ENCODE measurements at places on chromosomes 4 and X.

GRCh38 chrX:132017431-132018185, 5.5 kb upstream of the STK26 start:
- no peak for DNase-seq

DNA sequence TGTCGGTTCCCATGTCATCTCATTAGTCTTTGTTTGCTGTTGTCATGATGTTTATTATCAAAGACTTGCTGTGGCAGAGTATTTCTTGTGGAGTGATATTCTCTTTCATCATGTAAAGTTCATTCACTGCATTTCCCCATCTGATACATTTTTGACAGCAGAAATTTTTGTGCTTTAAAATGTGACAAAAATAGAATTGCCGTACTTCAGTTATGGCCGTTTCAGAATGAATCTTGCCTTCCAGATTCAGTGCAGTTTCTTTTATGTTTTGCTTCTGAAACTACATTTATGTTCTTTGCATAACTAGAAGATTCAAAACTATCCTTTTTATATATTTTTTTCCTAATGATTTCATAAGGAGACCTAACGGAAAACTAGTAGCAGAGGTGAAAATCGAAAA, 10.0 kb downstream of the CSTF2 start:
- no peak for DNase-seq

DNA sequence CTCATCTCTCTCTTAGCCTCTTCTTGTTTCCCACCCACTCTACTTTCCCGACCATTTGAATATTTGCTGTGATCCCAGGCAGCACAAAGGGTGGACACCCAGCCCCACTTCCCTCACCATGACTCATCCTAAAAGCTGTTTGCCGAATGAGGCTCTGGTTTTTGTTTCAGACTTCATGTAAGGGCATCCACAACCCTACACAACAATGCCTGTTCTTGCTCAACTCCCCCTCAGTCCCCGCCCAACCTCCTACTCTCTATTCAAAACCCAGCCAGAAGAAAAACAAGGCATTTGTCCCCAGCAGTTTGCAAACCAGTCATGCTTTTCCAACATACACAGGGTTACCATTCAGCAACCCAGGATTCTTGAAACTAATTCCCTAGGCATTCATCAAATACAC, 516.5 kb upstream of the CNKSR2 start:
- no peak for DNase-seq

GRCh38 chrX:129980001-129980401, 2.4 kb upstream of the BCORL1 start:
- no peak for DNase-seq

DNA sequence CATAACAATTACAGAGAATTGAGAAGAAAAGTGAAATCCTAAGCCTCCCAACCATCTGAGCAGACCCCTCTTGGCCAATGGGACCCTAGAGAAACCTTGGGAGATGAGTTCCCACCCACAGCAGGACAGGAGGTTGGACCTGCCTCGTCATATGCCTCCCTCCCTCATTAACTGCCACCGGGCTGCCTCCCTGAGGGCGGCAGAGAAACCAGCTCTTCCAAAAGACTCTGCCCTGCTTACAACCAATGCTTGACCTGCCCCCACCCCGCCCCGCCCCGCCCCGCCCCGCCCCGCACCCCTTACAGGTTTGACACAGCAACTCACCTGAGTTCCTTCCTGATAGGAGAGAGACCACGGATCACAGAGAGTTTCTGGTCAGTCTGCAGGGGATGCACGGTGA, 86.1 kb downstream of the ADRA2C start:
- no peak for DNase-seq

DNA sequence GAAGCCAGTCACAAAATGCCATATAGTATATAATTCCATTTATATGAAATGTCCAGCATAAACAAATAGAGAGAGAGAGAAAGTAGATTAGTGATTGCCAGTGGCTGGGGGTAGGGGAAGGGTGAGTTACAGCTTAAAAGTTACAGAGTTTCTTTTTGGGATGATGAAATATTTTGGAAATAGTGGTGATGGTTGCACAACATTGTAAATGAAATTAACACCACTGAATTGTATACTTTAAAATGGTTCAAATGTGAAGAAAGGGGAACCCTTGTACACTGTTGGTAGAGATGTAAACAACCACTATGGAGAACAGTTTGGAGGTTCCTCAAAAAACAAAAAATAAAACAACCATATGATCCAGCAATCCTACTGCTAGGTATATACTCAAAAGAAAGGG, 131.2 kb upstream of the GPC4 start:
- DNase-seq: no peak

GRCh38 chr4:44487341-44487740, 38.7 kb upstream of the KCTD8 start:
- DNase-seq: no peak

DNA sequence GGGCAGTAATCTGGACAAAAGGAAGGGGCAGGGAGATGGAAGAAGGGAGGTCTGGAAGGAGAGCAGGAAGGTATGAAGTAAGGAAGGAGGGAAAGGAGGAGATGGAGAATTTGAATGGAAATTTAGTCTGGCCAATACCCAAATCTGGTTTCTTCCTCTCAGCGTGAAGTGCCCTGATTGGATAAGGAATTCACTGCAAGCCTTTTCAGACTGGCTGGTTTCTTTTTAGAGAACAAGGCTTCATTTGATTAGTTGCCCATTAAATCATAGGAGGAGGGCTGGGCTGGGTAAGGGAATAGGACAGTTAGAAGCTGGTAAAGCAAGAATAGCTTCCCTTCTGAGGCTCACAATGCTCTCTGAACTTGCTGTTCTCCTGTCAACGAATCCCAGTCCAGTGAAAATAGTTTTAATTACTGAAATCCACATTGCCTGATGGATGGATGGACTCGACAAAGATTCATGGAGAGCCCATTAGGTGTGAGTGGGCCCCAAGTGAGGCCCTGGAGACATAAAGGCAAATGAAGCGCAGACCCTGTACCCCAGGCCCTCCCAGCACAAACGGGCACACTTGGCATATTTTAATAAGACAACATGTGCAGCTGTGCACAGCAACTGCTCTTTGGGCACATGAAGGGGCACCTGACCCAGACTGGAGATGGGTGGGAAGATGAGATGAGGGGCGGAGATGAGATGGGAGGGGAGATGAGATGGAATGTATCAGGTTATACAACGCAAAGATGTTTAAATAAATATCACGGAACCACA, 347.1 kb upstream of the GATB start:
- DNase-seq: no peak

- DNase-seq: no peak
These were observed 610.3 kb upstream of the GALNTL6 start for GRCh38 chr4:171202908-171203307.

Data from NCI-H1930 (cell line).